Activated CD8-positive, alpha-beta T cell treated with anti-CD3 and anti-CD28 coated beads, Interleukin-2, amount 10 ng/mL, durations not matched to agents 7 days and 5 days (primary cell): ENCODE measurements at places on chromosomes 2 and 18. TPM values are rescaled to one million over a fixed set of nuclear protein-coding genes. Genes with fewer than 3 reads are reported as not detected.

- no peak for DNase-seq
These were observed 48.4 kb upstream of the STAM2 start for GRCh38 chr2:152223977-152224376.

- DNase-seq = no peak
These were observed 259.1 kb upstream of the RBMS1 start for GRCh38 chr2:160752475-160753330.

DNA sequence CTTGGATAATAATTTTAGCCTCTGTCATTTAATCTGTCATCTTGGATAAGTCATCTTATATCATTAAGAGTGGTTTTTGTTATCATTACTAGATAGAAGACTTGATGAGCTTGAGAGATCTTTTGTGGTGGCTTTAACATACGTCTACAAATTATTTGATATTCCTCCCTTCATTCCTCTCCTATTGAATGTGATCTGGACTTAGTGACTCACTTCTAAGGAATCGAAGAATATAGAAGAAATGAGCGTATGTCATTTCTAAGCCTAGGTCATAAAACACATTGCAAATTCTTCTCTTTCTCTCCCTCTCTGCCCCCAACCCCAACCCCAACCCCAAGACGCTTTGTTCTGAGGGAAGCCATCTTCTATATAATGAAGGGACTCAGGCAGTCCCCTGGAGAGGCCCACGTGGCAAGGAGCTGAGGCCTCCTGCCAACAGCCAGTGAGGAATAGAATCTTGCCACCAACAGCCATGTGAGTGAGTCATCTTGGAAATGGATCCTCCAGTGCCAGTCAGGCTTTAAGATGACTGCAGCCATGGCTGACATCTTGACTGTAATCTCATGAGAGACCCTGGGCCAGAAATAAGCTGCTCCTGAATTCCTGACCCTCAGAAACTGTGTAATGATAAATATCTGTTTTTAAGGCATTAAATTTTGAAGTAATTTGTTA, 221.6 kb upstream of the SP5 start:
- no peak for DNase-seq

GRCh38 chr18:74334242-74334893, 18.7 kb downstream of the C18orf63 start:
- no peak for DNase-seq

- no peak for DNase-seq
These were observed 741.4 kb upstream of the LRRTM4 start for GRCh38 chr2:78263571-78263970.

DNA sequence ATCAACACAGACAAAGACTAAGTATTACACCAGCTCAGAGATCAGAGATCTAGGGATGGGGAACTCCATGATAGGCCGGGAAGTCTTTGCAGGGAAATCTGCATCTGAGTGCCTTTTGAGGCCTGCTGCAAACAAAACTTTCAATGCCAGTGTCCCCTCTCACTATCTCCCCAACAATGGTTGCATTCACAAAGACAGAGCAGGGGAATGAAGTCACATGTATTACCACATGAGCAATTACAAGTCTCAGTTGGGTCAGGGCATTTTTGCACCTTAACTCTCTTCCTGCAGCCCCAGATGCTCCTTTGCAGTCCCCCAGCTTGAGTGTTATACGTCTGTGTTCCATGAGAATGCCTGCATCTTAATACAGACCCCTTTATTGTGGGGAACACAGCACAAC, 1.8 kb upstream of the RNF144A start:
- DNase-seq = no peak

- DNase-seq = no peak
These were observed 84.4 kb downstream of the TMEM131 start for GRCh38 chr2:97911206-97911921.

DNA sequence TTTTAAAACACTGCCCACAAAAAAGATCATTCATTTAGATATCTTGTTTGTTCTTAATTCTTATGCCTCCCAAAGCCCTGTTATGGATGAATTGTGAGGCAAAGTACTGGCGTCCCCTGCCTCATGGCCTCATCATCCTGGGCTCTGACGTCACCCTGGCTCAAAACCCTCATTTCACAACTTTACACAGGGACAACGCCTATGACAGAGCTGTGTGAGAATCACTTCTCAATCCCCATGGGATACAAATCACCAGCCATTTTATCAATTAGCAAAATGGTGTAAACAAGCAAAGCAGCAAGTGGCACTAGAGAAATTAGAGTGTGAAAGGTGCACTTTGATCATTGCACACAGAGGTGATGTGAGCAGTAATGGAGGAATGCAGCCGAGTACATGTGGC, 16.6 kb downstream of the FHOD3 start:
- no peak for DNase-seq

DNA sequence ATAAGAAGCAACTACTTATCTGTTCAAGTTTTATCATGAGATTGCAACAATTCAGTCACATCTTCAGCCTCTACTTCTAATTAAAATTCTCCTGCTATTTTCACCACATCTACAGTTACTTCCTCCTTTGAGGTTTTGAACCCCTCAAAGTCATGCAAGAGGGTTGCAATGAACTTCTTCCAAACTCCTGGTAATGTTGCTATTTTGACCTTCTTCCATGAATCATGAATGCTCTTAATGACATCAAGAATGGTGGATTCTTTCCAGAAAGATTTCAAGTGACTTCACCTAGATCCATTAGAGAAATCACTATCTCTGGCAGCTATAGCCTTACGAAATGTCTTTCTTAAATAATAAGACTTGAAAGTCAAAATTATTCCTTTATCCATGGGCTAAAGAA, 1052.8 kb upstream of the NRXN1 start:
- no peak for DNase-seq

DNA sequence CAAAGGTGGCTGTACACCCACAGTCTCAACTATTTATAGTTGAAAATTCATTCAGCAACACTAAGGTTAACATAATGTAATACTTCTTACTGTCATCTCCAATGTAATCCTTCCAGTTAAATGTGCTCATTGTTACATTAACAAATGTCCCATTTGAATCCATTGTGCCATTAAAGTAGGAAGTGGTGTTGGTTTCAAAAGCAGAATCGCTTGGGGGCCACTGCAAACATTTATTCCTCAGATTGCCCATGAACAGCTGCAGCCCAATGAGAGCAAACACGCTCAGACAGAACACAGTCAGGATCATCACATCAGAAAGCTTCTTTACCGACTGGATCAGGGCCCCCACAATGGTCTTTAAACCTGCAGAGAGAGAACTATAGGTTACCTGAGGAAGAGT, 41.4 kb downstream of the SCN3A start:
- no peak for DNase-seq

DNA sequence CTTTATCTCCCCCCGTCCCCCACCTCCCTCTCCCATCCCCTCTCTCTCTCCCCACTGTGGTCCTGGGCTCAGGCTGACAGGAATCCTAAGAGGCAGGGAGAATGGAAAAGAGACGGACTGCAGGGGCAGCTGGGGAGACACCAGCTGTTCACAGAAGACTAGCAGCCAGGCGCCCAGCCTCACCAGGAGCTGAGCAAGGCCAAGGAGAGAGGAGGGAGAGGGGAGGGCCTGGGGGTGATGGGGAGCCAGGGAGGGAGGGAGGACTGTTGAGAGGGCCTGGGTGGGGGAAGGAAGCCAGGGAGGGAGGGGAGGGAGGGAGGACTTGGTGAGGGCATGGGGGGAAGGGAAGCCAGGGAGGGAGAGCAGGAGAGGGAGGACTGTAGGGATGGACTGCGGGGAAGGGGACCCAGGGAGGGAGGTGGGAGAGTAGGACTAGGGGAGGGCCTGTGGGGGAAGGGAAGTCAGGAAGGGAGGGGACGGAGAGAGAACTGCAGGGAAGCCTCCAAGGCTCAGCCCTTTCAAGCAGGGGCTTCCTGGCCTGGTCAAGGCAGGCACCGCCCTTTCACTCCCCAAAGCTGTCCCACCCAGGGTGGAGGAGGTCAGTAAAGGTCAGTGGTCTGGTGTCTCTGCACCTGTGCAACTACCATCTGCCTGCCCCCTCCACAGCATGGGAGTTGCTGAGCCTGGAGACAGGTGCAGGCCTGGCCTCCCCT, 517.7 kb upstream of the MYT1L start:
- no peak for DNase-seq

DNA sequence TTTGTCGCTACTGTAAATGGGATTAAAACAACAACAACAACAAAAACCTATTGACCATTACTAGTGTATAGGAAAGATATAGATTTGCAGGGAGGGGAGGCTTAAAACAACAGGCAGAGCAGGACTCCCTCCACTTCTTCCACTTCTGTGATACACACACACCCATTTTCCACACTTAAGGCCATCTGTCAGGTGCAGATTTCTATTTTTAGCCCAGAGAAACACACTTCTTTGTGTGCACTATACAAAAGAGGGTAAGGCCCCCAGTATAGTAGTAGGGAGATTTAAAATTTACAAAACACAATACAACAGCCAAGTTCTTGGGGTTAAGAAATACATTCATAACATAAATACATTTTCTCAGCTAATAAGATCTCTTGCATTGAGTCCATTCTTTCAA, 22.4 kb downstream of the PTPN2 start:
- no peak for DNase-seq

- DNase-seq = no peak
These were observed 1.7 kb downstream of the KYNU start for GRCh38 chr2:142879151-142879550.

DNA sequence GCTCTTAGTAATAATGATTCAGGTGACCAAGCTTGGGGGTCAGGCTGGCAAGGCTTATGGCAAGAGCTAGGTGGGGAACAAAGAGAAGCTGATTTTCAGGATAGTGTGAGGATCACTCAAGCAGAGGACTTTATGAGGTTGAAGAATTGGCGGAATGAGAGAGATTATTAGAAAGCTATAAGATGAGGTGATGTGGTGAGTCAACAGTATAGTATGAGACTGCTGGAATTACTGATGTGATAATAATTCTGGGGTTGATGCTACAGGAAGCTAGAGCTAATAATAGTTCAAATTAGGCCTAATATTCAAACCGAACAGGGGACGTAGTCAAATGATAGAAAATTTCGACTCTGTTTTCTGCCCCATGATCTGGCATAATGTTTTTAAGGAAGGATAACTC, 2115.3 kb upstream of the PIK3C3 start:
- no peak for DNase-seq

DNA sequence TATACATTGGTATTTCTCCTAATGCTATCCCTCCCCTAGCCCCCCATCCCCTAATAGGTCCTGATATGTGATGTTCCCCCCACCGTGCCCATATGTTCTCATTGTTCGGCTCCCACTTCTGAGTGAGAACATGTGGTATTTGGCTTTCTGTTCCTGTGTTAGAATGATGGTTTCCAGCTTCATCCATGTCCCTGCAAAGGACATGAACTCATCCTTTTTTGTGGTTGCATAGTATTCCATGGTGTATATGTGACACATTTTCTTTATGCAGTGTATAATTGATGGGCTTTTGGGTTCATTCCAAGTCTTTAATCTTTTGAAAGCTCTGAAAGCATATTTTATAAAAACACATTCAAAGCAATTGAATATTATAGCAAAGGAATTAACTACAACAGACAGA, 1169.4 kb upstream of the ZEB2 start:
- DNase-seq = no peak

DNA sequence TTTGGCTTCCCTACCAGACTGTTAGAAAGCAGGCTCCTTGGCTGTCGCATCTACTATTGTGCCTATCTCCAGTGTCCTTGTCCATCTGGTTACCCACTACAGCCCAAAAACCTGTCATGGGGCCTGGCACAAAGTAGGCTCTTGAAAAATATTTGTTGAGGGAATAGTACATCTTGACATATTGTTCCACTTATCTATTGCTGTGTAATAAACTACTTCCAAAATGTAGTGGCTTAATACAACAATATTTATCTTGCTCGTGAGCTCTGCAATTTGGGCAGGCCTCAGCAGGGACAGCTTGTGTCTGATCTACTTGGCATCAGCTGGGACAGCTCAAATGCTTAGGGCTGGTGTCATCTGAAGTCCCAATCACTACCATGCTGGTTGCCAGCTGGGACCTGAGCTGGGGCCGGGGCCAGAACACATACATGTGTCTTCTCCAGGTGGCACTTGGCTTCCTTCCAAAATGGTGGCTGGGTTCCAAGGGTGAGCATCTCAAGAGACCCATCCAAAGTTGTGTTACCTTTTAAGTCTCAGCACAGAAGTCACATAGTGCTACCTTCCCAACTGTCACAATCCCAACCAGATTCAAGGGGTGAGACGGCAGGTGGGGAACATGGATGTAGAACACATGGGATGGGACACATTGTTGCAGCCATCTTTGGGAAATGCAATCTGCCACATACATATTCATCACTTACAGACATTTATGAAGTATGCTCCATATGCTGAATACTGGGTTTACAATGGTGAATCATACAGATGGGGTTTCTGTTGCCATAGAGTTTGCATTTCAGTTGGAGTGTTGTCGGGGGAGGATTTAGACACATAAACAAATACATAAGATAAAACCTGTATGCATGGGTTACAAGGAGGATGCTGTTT, 134.2 kb downstream of the FOXI3 start:
- no peak for DNase-seq

GRCh38 chr2:177767768-177768167, 304.8 kb downstream of the PDE11A start:
- DNase-seq = no peak

DNA sequence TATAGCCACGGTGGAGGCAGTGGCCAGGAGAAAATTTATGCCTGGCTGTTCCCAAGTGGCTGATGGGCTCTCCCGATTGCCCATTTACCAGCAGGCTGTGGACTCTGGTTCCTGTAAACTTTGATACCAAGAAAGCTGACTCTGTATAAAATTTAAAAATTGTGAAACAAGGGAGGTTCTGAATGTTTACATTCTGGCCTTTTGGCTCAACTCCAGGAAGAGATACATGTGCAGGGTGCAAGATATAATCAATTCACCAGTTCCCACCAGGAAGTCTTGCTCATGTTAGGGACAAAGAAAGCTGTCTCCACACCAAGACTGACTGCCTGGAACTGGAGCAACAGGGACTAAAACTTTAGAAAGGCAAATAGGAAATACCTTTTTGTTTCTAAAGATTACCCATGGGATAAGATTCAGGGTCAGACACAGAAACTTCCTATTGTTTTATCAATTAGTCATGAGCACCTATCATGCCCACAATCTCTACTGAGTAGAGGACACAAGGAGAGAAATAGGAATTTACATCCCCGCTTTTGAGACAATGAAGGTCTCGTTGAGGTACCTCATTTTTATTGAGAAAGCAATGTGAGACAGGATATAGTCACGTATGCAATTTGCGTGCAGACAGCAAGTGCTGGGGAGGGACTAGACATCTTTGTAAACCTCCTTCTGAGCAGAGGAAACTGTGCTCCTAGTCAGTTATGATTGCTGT, 123.5 kb downstream of the LIPG start:
- no peak for DNase-seq

GRCh38 chr2:204914708-204915107, 369.4 kb downstream of the PARD3B start:
- DNase-seq = no peak

GRCh38 chr2:217853301-217853881, 149.4 kb downstream of the TNS1 start:
- DNase-seq = no peak

GRCh38 chr2:76159042-76159648, 448.4 kb upstream of the GCFC2 start:
- DNase-seq = no peak

GRCh38 chr2:178478439-178479274, at the start of gene FKBP7:
TSS of gene FKBP7 (minus strand) at chr2:178478600. CDS start at chr2:178478499, 101 bp downstream.
- DNase-seq = peak; percentile 88

STEAP3 gene
- total RNA-seq = 0.13 TPM

GPD2 gene
- total RNA-seq = 13.6 TPM

TCF7L1 gene
- total RNA-seq = not detected

IL1A gene
- not detected for total RNA-seq

PLCD4 gene
- total RNA-seq = 0.32 TPM

CSRNP3 gene
- total RNA-seq = not detected

TBR1 gene
- total RNA-seq = 0.10 TPM

ACMSD gene
- not detected for total RNA-seq

KYNU gene
- total RNA-seq = not detected

GALNT14 gene
- total RNA-seq = not detected
